ENCODE measurements at places on chromosomes 6 and 20. TPM values are rescaled to one million over a fixed set of nuclear protein-coding genes. Genes with fewer than 3 reads are reported as not detected.

RAB44 gene
- 0.09 TPM for polyA plus RNA-seq

IP6K3 gene
- 0.60 TPM for polyA plus RNA-seq

- no peak for DNase-seq
Observed at GRCh38 chr20:12095180-12095920, 177.7 kb downstream of the BTBD3 start.

DNA sequence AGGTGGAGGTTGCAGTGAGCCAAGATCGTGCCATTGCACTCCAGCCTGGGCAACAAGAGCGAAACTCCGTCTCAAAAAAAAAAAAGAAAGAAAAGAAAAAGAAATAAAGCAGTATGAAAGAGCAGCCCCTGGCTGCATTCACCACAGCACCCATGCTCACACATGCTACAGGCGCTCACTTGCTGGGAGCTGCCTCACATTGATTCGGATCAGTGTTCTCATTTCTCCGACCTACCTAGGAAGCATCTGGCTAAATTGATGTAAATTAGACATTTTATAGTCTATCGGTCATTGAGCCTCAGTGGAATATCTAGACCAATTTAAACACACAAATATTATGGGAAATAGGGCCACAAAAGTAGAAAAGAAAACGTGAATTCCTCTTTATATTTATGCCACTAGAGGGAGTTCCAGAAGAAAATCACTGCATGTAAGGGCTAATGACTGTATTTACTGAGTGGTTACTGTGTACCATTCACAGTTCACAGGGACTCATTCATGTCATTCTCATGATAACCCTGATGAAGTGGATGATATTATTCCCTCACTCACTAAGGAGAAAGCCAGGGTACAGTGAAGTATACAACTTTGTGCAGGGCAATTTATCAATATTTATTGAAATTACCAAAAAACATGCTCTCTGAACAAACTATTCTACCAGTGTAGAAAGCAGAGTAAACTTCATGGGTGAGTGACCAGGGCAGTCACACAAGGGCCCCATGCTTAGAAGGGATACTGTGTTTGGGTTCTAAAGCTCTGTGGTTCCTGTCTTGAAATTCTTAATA lies 5.3 kb upstream of the MOG start:
- DNase-seq = no peak

DNA sequence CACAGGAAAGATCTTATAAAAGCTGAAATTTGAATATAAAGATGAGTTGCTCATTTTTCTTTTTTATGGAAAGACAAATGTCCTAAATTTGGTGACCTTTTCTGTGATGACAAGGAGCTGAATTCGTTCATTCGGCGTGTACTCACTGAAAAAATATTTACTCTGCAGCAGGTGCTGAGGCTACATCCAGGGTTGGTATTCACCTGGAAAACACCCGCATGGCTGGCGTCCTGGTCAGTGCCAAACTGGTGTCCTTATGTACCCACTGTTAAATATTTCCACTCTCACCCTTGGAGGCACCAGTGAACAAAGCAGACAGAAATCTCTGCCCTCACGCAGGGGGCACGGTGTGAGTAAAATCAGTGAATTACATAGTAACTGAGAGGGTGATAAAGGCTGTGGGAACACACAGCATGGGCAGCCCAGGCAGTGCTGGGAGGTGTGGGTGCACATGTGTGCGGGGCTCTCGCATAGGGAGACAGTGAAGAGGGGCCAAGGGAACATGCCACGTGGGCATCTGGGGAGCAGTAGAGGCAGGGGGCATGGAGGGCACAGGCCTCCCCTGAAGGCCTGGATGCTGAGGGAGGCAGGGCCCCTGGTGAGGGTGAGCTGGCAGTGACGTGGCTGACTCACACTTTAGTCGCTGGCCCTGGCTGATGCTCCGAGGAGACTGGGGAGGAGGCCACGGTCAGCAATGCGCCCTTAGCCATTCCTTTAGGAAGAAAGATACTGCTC lies 89.7 kb downstream of the INSM1 start:
- DNase-seq = no peak

GRCh38 chr6:16841241-16841640 lies 80.0 kb upstream of the ATXN1 start:
- no peak for DNase-seq

- DNase-seq = no peak
Observed at GRCh38 chr6:40393641-40394040, 193.5 kb downstream of the LRFN2 start.
